ENCODE measurements at places on chromosomes 1 and 21. TPM values are rescaled to one million over a fixed set of nuclear protein-coding genes. Genes with fewer than 3 reads are reported as not detected.

- DNase-seq: no peak
Measured at GRCh38 chr1:147472966-147473732, 68.2 kb upstream of the BCL9 start.

- no peak for DNase-seq
Measured at GRCh38 chr1:202101184-202101583, 21.5 kb upstream of the GPR37L1 start.

GRCh38 chr1:191671236-191671635 lies 487.0 kb upstream of the RGS18 start:
- peak; percentile 63 for DNase-seq

- DNase-seq: no peak
Measured at GRCh38 chr1:94627771-94628498, 86.4 kb upstream of the F3 start.

Gene LCE3E
- not detected for total RNA-seq

GRCh38 chr21:46131588-46131837 lies 23.9 kb downstream of the FTCD start:
- DNase-seq: no peak

Gene DAB1
- not detected for total RNA-seq

Gene PPT1
- total RNA-seq: 54.2 TPM

GRCh38 chr1:23098463-23099170 lies 70.0 kb downstream of the LUZP1 start:
- DNase-seq: peak; percentile 73

Gene LENEP
- not detected for total RNA-seq

GRCh38 chr1:9181176-9181906 lies 52.4 kb upstream of the GPR157 start:
- DNase-seq: peak; percentile 63

DNA sequence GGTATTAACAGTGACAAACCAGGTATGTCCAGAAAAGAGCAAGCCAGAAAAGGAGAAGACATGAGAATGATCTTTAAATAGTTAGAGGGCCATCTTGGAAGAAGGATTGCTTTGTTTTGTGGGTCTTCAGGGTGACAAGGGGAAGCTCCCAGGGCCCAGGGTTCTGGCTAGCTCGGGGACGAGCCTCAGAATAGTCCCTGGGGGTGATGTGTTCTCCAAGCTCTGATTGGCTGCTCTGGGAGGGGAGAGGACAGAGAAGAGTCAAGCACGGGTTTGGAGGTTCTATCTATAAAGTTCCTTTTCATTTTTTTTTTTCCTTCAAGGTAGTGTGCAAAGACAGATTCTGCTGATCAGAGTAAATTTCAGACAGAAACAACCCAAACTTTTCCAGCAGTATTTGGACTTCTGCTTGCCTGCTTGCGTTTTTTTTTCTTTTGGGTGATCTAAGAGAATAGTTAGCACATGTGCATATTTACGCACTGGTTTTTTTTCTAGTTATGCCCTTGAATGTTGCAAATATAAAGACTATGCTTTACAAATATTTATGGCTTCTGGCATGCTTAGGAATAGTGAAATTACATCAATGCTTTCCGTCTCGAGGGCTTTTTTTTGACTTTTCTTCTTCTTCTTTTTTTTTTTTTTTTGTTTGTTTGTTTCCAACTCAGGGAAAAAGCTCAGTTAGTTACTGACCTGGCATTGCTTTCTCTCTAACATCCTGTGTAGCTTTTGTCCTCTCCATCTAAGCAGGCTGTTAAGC lies 59.7 kb downstream of the ROR1 start:
- no peak for DNase-seq

DNA sequence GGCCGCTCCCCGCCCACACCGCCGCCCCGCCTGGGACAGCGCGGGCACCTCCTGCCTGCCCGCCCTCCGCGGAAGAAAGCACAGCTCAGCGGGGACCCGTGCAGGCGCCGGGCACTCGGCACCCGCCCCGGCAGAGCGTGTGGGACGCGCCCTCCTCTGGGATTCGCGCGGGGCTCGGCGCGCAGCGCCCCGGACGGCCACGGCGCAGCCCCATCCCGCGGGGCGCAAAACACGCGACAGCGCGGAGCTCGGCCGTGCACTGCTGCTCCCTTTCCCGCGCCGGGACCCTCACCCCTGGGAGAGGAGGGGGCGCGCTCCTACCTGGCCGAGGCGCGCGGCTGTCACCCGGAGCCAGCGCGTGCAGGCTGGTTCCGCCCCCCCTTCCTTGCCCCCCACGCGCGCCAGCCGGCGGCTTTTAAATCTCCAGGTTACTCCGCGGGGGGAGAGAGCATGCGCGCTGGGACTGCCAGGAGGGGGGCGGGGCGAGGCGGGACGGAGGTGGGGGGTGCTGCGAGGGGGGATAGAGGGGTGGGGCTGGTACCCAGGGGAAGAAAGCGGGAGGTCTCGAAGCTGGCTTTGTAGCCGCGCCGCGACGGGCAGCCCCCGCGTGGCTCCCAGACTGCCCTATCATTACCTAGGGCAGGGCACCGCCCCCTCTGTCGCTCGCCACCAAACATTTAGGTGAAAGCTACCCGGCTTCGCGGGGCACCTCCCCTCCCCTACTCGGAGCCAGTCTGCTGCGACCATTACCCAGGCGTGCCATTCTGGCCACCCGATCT lies at the start of gene SLC45A3:
SLC45A3 (minus strand) TSS at position 437 of the 779 bp plus-strand sequence. CDS start 15,853 bp downstream, outside the sequence.
- DNase-seq: no peak

- DNase-seq: peak; percentile 28
Measured at GRCh38 chr1:114215436-114215835, 61.8 kb upstream of the SYT6 start.

DNA sequence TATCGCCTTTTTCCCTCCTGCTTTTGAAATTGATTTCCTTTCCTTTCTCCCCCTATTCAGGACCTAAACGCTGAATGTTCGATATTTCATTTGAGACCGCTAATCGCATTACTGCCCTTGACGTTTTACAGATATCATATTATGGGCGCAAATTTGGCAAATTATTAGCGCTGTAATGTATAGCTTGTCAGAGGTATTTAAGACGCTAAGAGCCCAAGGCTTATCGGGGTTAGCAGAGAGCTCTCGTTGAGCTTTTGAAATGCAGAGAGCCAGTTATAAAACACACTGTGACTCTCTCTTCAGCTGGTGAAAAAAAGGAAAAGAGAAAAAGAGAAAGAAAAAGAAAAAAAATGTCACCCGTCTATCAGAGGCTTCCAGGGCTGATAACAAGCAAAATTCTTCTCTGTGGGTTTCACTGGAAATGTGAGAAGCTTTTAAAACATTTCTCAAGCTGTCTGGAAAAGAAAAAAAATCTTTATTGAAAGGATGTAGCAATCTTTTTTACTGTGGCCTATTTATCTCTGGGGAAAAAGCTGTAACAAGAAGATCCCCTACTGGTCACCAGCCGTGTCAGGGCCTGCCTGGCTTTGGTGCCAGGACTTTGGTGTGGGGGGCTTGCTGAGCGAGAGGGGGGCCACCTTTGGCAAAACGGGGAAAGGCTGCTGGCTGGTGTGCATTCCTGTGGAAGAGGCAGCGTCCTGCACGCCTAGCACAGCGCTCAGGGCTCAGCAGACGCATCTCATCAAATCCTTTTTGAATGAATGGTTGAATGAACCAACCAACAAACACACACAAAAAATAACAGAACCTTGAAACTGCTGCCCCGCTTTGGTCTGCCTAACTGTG lies 119.8 kb downstream of the RNF220 start:
- no peak for DNase-seq
